Activated CD4-positive, alpha-beta T cell treated with anti-CD3 and anti-CD28 coated beads, Interleukin-2, amount 10 ng/mL, durations not matched to agents 24 days and 14 days (primary cell): ENCODE measurements at places on chromosomes 16 and 17. TPM values are rescaled to one million over a fixed set of nuclear protein-coding genes. Genes with fewer than 3 reads are reported as not detected.

The ORMDL3 gene
- 65.7 and 65.8 TPM in 2 replicates for total RNA-seq

The CIBAR2 gene
- not detected in 2 replicates for total RNA-seq

The CAMTA2 gene
- total RNA-seq, result 87.7 and 89.7 TPM in 2 replicates

The ABCA6 gene
- not detected in 2 replicates for total RNA-seq

The SUPT4H1 gene
- total RNA-seq, result 139 and 143 TPM in 2 replicates

- no peak for DNase-seq
- H3K27me3 ChIP-seq, result no peaks in the 10 kb centered on the region
- peaks cover 59% of the 10 kb centered on the region for H3K36me3 ChIP-seq
- no peaks in the 10 kb centered on the region for H3K4me1 ChIP-seq
- H3K4me3 ChIP-seq, result no peak overlapping the region
These were observed 63.9 kb downstream of the WDR59 start for GRCh38 chr16:74921051-74921450.

- no peaks in the 10 kb centered on the region for H3K36me3 ChIP-seq
- H3K27ac ChIP-seq, result peak within 1 kb of the TSS; percentile 23
- DNase-seq, result peak; percentile 92
- H3K27me3 ChIP-seq, result peaks cover 57% of the 10 kb centered on the region
These were observed at the start of gene ATP1B2 for GRCh38 chr17:7650509-7651096. ATP1B2 (plus strand) TSS chr17:7650926; CDS start chr17:7651519, 593 bp downstream.

DNA sequence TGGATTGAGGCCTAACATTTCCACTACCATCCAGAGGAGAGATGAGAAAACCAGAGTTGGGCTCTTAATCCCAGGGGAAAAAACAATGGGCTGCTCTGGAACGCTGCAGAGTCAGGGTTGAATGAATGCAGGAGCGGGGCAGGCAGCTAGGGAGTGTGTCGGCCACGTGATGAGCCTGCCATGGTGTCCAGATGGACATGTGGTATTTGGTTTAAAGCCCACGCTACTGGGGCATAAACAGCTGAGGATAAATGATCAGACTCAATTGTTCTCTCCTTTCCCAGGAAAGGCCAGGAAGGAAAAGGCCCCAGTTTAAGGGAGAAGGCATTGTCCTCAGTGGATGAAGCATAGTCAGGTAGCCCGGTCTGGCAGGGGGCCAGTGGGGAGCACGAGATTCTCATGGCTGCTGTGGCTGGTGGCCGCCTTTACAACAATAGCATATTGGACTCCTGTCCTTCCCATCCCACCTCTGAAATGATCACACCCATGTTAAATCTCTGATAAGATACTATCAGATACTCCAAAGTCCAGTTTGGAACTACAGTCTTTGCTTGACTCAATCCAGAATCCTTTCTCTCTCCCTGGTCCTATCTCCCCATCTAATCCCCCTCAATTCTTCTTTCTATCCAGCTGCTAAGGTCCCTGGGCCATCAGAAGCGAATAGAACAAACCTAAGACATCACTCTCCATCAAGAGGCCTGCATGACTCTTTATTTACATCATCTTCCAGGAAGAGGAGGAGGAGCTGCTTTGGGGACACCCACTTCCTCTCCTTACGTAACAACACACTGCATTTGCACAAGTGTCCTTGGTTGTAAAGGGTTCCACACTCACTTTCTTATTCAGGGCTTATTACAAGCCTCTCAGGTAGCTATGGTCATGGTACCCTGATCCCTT, 20.4 kb downstream of the CA4 start:
- peak; percentile 83 for DNase-seq
- H3K36me3 ChIP-seq, result no peaks in the 10 kb centered on the region
- H3K27me3 ChIP-seq, result no peaks in the 10 kb centered on the region
- H3K4me3 ChIP-seq, result peak overlapping the region; percentile 46
- peaks cover 33% of the 10 kb centered on the region for H3K4me1 ChIP-seq

DNA sequence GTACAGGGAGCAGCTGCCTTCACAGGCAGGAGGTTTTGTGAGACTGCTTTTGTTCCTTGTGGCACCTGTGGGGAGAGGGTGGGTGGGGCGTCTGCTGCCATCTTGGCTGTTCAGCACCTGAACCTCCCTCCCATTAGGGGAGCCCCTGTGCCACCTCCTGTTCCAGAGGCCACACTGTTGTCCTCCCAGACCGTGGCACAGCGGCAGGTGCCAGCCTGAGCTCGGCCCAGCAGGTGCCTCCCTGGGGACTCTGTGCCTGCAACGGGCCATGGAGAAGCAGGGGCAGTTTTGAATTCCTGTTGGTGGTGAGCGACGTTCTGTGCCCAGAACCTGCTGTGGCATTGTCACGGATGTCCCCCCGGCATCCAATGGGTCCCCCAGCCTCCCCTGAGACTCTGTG, 9.9 kb downstream of the LGALS3BP start:
- no peak overlapping the region for H3K27ac ChIP-seq
- H3K27me3 ChIP-seq, result no peaks in the 10 kb centered on the region
- H3K36me3 ChIP-seq, result peaks cover 27% of the 10 kb centered on the region
- H3K4me1 ChIP-seq, result peaks cover 8% of the 10 kb centered on the region
- H3K4me3 ChIP-seq, result no peak overlapping the region

GRCh38 chr17:52106638-52107261, 51.8 kb downstream of the CA10 start:
- H3K36me3 ChIP-seq, result no peaks in the 10 kb centered on the region
- H3K4me3 ChIP-seq, result no peak overlapping the region
- H3K27ac ChIP-seq, result no peak overlapping the region
- DNase-seq, result peak; percentile 79

DNA sequence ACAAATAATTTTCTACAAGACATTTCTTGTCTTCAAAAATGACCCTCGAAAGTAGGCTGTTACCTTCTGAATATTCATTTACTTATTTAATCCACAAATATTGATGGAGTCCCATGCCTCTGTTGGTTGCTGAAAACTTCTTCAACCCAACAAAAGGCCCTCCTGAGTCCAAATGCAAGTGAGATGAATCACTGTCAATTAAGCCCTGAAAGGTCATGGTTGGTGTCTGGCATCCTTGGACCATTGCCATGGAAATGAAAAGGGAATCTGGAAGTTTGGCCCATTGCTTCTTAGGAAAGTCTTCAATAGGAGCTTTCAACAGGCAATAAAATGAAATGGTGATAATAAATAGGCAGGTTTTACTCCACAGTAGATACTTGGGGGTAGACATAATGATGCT, 364.7 kb upstream of the DYNLRB2 start:
- H3K27ac ChIP-seq, result no peak overlapping the region
- no peaks in the 10 kb centered on the region for H3K36me3 ChIP-seq
- DNase-seq, result no peak
- H3K27me3 ChIP-seq, result peaks cover 5% of the 10 kb centered on the region
- no peak overlapping the region for H3K4me3 ChIP-seq
- no peaks in the 10 kb centered on the region for H3K4me1 ChIP-seq

DNA sequence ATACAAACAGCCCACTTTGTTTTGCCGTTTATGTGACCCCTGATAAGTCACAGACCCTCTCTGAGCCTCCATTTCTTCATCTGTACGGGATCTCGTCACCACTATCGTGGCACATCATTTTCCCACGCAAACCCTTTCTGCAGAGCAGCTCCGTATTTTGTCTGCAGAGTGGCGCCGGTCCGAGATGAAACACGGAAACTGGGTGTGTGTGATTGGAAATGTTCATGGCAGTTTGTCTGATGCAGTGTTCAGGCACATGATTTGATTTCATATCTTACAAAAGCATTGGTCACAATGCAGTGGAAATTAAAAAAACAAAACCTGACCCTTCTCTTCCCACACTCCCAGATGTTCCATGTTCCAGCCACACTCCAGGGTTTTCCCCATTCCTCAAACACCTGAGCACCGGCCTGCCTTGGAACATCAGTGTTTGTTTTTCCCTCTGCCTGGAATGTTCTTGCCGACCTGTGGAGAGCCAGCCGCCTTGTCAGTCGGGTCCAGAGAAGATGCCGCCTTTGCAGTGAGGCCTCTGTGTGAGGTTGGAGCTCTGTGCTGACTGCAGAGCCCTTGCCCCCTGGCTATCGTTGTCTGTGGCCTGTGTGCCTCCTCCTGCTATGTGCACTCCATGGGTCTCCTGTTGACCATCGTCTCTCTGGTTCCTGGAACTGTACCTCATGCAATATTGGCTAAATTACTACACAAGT, 39.2 kb downstream of the NT5M start:
- H3K4me3 ChIP-seq, result no peak overlapping the region
- no peaks in the 10 kb centered on the region for H3K36me3 ChIP-seq
